Glutamatergic neuron (in vitro differentiated cells): ENCODE measurements at places on chromosomes 5 and 9. TPM values are rescaled to one million over a fixed set of nuclear protein-coding genes. Genes with fewer than 3 reads are reported as not detected.

KCNN2 gene
- total RNA-seq: 2.3 TPM

C9orf153 gene
- 0.27 TPM for total RNA-seq

ANXA2R gene
- 1.6 TPM for total RNA-seq

RFESD gene
- 1.1 TPM for total RNA-seq

PPP1R2B gene
- total RNA-seq: not detected

KCNIP1 gene
- 0.47 TPM for total RNA-seq
